ENCODE measurements at places on chromosomes 7 and 10. TPM values are rescaled to one million over a fixed set of nuclear protein-coding genes. Genes with fewer than 3 reads are reported as not detected.

- no peak for DNase-seq
Measured at GRCh38 chr7:105958012-105958411, 5.1 kb upstream of the CDHR3 start.

DNA sequence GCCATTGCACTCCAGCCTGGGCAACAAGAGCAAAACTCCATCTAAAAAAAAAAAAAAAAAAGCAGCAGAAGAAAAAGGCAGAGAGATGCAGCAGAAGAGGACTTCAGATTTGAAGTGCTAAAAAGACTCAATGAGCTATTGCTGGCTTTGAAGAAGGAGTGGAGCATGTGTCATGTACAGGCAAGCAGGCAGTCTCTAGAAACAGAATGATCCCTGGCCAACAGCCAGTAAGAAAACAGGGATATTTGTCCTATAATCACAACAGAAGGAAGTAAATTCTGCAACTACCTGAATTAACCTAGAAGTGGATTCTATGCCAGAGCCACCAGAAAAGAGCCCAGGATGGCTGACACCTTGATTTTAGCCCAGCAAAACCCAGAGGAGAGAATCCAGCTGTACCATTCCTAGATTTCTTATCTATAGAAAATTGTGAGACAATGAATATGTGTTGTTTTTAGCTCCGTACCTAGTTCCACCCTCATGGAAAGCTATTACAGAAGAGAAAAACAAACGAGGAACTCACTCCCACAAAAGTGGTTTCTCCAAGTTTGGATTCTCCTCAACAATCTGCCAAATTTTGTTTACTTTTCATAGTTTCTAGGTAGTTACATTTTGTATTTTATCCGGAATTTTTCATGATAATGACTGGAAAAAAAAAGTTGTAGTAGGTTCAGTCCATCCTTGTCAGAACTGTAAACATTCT, 198.2 kb upstream of the GNAI1 start:
- peak; percentile 45 for DNase-seq

Gene NME8
- total RNA-seq, result not detected

Gene ASZ1
- total RNA-seq, result not detected

GRCh38 chr10:11553773-11554381, 57.6 kb downstream of the USP6NL start:
- DNase-seq, result no peak

- DNase-seq, result no peak
Measured at GRCh38 chr7:131250331-131250730, 77.3 kb upstream of the MKLN1 start.

- DNase-seq, result peak; percentile 84
Measured at GRCh38 chr10:49164559-49165188, 23.5 kb downstream of the TMEM273 start.

- DNase-seq, result peak; percentile 92
Measured at GRCh38 chr7:128830231-128831177, at the start of gene FLNC. Gene FLNC (plus strand): TSS chr7:128830406. CDS start chr7:128830638, 232 bp downstream.

DNA sequence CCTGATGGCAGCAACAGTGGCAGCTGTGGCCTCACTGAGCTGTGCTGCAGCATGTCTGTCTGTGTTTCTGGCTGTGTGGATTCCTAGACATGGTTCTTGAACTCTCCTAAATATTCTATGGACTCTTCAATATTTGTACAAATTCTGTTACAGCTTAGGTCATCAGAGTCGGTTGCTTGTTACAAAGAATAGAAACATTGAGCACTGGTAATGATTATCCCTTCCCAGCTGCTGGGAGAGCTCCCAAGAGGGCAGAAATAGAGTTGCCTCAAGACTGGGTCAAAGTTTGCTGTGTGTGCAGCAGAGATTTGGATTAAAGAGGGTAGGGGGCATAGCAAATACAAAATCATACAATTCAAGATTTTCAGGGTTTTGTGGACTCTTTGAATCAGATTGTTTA, 337.1 kb upstream of the AKR1E2 start:
- no peak for DNase-seq

- DNase-seq, result no peak
Measured at GRCh38 chr7:45191396-45191795, 33.8 kb downstream of the RAMP3 start.

Gene PAX4
- total RNA-seq, result not detected

DNA sequence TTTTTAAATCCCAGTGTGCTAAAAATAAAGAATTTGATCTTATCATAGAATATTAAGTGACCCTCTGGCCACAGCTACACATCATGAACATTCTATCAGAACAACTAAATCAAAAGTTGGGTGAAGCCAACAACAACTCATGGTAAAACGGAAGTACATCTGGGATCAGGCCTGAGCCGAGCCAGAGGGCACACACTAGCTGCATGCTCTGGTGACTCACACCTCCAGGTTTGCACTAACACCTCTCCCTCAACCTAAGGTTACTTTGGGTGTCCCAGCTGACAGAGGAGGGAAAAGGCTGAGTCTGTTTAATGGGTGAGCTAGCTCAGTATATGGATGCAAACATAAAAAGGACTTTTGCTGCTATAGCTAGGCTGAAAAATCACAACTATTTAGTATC, 281.6 kb downstream of the HGF start:
- DNase-seq, result no peak

Gene AGAP4
- 3.8 TPM for total RNA-seq

Gene ZNF425
- total RNA-seq, result 4.7 TPM

DNA sequence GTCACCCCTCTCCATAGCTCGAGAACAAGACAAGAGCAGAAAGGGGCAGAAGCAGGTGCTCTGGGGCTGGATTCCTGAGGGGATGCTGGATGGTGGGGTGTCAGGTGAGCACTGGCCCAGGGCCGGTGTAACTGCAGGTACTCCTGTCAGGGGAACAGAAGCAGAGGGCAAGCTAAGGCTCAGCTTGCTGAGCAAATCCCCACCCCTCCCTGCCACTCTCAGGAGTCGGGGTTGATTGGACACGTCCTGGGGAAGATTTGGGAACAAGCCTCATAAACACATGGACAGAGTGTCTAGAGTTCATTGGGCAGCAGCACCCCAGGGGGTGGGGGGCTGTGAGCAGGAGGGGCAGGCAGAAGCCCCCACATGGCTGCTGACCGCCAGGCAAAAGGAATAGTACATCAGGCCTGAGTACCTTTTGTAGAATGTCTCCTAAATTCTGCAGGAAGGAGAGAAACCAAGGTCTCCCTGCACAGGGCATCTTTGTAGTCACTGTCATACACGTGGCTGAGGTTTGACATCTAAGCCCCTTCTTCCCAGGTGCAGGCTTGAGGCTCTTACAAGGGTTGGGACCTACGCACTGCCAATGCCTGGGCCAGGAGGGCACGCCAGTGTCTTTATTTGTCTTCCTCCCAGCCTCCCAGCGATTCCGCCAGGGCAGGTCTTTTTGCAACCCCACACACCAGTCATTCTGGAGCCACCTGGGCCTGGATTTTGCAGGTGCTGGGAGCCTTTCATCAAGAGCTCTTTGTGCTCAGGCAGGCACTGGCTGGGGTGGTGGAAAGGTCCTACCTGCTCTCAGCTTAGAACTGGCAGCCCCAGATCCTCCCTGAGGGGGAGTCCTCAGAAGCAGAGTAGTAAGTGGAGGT, 2.8 kb downstream of the CALML3 start:
- peak; percentile 27 for DNase-seq

DNA sequence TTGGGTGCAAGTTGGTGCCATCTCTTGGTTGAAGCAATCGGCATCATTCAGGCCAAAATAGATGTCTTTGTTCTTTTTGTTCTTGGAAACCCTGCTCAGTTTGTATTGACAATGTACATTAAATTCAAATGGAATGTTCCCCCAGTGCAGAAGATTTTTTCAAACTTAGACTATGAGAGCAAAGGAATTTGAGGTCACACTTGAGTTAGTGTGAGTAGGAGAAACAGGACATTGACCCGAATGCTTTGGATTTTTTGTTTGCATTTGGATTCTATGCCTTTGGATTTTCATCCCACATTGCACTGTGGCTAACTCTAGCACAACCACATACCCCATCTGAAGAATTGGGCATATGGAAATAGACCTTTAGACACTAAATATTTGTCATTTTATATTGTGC, 480.0 kb downstream of the GALNT17 start:
- no peak for DNase-seq

DNA sequence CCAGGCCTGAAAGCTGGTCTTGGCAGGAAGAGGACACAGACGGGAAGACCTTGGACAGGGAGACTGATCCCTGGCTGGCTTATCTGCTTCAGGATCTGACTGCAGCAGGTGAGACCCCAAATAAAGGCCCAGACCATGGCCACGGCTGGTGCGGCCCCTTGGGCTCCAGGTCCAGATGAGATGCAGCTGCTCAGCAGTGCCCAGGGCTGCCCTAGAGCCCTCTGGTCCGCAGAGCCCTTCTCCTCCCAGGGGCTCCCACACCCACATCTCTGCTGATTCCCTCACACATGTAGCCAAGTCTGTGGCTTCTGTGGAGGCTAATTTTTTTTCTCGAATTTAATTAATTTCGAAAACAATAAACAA, 46.3 kb downstream of the VIPR2 start:
- DNase-seq, result peak; percentile 76

DNA sequence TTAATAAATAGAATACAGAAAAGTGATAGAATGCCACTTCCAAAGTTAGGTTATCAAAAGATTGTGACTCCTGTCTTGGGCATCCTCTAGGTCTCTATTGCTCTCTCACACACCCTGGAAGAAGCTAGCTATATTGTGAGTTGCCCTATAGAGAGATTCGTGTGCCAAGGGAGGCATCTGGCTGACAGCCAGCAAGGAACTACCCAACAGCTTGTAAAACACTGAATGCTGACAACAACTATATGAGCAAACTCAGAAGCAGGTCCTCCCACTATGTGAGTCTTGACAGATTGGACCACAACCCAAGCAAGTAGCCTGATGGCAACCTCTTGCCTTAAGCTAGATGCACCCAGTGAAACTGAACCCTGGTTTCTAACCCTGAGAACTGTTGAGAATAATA, 55.7 kb upstream of the CDK14 start:
- no peak for DNase-seq

DNA sequence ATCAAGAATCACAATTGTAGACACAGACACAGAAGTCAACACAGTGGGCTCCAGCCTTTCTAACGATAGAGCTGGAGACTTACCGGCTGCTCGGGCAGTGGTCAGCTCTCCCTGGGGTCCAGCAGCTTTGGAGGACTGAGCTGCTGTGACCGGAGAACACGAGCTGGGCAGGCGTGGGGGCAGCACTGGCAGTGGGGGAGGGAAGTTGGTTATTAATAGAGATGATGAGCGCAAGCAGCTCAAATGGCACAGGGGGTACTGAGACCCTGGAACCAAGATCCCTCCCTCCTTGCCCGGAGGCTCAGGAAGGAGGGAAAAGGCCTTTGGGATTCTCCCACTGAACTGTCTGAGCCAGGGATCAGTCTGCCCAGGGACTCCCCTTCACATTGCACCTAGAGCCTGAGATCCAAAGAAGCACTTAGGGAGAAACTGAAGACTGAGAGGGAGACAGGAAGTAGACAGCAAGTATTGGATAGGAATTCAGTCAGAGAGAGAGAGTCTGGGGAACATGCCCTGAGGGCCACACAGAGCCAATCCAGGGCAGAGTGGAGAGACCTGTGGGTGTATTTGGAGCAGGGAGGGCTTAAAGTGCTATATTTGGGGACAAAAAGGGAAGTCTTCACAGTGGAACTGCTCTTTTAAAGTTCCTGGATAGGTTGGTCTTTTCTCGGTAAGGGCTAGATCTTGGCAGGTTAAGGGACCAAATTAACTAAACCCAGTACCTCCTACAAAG, at the start of gene MYOZ1:
Gene MYOZ1, minus strand, starts transcription at position 147 of the 733 bp plus-strand sequence. CDS start 1,457 bp downstream, outside the sequence.
- peak; percentile 90 for DNase-seq

Data from osteoblast (primary cell).